Stimulated activated CD4-positive, alpha-beta T cell treated with anti-CD3 and anti-CD28 coated beads, TNF-alpha, amount 100 ng/mL, for 4 hours (primary cell): ENCODE measurements at places on chromosomes 5 and 9.

- no peak for DNase-seq
Observed at GRCh38 chr9:27473111-27473529, 51.0 kb upstream of the IFNK start.

- DNase-seq = no peak
Observed at GRCh38 chr5:55154873-55155272, 5.1 kb upstream of the GPX8 start.

- no peak for DNase-seq
Observed at GRCh38 chr9:6431038-6431437, 18.0 kb downstream of the UHRF2 start.

DNA sequence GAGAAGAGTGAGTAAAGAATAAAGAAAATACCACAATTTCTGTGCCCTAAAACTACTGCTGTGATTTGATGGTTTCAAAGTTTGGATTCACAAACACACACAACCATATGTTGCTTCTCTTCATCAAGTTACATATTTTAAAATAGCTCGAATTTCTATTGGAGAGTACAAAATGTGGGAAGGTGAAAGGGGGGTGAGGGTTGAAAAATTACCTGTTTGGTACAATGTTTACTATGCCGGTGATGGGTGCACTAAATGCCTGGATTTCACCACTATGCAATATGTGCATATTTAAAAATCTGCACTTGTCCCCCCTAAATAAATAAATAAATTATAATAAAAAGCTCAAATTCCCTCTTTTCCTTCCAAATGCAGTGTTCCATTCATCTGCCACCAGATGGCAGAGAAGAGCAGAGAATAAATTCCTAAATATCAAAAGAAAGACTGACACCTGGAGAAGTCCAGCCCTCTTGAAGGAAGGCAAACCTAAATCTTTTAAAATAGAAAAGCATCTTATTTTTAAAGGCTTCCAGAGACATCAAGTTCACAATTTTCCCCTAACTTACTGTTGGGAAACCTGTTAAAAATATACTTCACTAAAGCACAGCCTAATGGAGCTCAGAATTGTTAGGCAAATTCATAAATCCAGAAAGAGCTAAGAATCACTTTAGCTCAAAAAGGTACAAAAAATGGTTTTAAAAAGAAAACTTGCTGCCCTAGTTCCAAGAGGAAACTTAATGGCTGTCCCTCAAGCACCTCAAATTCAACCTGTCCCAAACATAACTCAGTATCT lies 24.8 kb upstream of the HNRNPA0 start:
- DNase-seq = no peak

DNA sequence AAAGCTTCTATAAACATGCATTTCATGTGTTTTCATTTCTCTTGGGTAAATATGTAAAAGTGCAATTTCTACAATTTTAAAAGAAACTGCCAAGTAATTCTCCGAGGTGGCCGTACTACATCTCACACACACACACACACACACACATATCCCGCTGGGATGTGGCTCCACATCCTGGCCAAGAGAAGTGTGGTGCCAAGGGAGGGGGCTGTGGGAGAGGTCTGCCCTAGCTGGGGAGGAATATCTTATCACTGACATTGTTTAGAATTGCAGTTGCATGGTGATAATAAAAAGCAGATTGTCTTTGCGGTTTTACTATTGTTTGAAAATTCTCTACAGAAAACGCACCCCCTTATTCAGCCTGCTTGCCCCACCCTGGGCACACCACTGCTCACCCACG lies 558.4 kb downstream of the BNC2 start:
- no peak for DNase-seq

DNA sequence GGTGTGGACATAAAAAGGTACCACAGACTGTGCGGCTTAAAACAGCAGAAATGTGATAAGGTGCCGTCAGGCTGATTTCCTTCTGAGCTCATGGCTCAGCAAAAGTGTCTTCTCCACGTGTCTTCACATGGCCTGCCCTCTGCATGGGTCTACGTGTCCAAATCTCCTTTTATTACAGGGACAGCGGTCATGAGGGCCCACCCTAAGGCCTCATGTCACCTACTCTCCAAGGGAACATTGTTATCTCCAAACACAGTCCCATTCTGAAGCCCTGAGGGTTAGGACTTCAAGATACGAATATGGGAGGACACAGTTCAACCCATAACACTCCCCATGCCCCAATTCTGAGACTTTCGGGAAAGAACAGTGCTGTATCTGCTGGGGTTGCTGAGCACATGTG lies 35.2 kb downstream of the COL23A1 start:
- DNase-seq = no peak

DNA sequence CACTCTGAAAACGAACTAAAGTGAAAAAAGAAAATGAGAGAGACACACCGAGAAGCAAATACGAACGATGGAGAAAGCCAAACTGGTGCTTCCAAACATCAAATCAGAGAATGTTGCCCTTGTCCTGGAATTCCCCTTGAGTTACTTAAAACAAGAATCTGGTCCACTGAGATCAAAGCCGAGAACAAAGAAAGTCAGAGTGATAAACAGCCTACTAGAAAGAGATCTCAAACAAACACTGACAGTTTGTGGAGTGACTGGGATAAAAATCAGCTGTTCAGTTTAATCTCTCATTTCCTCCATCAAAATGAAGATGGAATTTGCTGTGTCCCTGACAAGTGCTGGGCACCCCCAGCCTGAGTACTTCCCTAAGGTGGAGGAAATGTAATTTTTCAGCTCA lies 582.6 kb downstream of the NR2F1-AS1 start:
- DNase-seq = no peak

DNA sequence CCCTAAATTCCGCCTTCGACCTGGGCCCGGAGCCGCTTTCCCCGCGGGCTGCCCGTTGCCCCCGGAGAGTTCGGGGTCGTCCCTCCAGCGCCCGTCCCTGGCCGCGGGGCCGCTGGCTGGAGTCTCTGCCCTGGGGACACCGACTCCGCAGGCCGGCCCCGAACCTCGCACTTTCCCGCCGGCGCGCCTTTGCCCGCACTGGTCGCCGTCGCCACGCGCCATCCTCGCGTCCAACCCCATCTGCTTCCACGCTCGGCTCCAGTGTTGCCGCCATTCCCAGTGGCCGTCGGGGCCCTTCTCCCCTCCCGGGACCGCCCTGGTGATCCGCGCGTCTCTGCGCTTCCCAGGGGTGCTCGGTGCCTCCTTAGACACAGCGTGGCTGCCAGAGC lies 11.0 kb downstream of the LHX3 start:
- DNase-seq = no peak

- DNase-seq = no peak
Observed at GRCh38 chr5:90351101-90351500, 58.5 kb downstream of the CETN3 start.

GRCh38 chr9:136906266-136906665 lies 19.9 kb downstream of the TRAF2 start:
- no peak for DNase-seq

DNA sequence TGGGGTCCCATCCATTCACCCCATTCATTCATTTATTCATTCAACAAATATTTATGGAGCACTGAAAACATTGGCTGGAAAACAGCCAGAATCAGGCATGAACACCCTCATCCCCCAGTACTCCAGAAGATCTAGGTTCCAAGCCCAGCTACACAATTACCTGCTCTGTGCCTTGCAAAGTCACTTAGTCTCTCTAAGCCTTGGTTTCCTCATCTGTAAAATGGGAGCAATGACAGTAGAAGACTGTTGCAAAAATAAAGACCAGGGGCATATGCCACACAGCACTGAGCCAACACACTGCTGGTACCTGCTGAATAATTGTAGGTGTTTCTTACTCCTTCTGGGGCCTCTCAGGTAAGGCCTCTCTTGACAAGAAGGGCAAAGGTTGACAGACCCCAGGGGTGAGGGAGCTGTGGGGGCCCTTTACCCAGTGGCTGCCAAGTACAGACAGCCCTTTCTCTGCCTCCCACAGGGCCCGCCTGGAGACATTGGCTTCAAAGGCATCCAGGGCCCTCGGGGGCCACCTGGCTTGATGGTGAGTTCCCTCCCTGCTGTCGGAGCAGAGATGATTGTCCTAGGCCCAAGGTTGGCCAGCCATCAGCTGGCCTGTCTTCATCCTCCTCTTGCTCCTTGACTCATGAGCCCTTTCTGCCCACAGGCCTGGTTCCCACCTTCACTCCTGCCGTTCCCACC lies 22.6 kb upstream of the ORM1 start:
- DNase-seq = no peak

DNA sequence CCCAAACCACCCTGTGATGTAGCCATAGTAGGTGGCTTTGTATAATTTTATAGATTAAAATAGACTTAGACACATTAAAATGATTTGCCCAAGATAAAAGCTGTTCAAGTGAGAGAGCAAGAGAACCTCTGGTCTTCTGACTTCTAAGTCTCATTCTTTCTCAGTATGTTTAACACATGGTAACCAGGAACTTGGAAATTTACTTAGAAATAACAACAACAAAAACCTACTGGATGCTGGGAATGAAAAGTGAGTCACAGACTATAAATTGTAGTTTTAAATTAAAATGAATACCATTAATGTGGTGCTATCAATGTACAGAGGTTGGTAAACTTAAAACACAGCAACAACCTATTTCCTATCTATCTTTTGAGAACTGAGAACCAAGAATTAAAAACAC lies 30.4 kb downstream of the HMGCR start:
- no peak for DNase-seq

- DNase-seq = no peak
Observed at GRCh38 chr9:72990397-72991182, 37.7 kb upstream of the ALDH1A1 start.
